ENCODE measurements at places on chromosomes 1 and 21. TPM values are rescaled to one million over a fixed set of nuclear protein-coding genes. Genes with fewer than 3 reads are reported as not detected.

Gene MATN1
- 0.11 TPM for polyA plus RNA-seq

Gene IL19
- not detected for polyA plus RNA-seq

Gene PAQR7
- 12.9 TPM for polyA plus RNA-seq

Gene PLA2G4A
- polyA plus RNA-seq = 1.5 TPM

DNA sequence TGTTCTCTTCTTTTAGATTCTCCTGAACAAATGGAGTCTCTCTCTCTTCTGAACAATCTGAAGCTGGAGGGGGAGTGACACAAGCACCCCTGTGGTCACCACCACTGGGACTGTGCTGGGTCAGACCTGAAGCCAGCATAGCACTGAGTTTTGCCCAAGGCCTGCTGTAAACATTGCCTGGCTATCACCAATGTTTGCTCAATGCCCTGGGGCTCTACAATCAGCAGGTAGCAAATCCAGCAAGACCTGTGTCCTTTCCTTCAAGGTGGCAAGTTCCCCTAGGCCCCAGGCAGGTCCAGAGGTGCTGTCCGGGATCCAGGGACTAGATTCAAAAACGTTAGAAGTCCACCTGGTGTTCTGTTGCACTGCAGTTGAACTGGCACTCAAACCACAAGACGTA, 282.8 kb upstream of the PROX1 start:
- no peak for DNase-seq
- no peaks in the 10 kb centered on the region for H3K4me1 ChIP-seq
- no peak overlapping the region for H3K4me3 ChIP-seq
- H3K36me3 ChIP-seq = no peaks in the 10 kb centered on the region

DNA sequence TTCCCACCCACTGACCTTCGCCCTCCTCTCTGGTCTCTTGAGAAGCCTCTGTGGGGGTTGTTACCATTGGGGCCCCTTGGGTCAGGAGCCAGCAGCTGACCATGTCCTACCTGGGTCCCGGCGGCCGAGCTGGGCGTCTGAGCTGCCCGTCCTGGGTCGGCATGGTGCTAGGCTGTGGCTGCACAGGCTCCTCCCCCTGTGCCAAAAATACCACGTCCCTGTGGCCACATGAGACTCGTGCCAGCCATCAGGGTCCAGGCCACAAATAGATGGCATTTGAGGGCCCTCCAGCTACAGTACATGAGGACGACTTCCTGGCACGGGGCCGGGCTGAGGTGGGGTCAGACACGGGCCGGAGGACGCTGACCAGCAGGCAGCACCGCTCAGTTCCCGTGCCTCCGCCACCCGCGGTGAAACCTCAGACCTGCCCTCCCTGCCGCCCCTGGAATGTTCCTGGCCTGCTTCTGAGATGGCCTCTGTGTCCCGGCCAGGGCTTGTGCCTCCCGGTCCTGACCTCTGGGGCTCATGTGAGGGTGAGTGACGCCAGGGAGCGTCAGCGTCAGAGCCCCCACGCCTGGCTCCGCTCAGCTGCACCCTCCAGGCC, at the start of gene PERM1:
Gene PERM1, minus strand, starts transcription at position 139 of the 604 bp plus-strand sequence. CDS start 1,064 bp downstream, outside the sequence.
- no peaks in the 10 kb centered on the region for H3K36me3 ChIP-seq
- no peak within 1 kb of the TSS for H3K4me3 ChIP-seq
- no peak for DNase-seq
- H3K4me1 ChIP-seq = no peaks in the 10 kb centered on the region
- peaks cover 14% of the 10 kb centered on the region for H3K27me3 ChIP-seq

- no peaks in the 10 kb centered on the region for H3K36me3 ChIP-seq
- H3K4me3 ChIP-seq = no peak overlapping the region
- peak; percentile 56 for DNase-seq
- H3K27ac ChIP-seq = no peak overlapping the region
Observed at GRCh38 chr1:153527023-153527682, 8.6 kb downstream of the S100A6 start.

GRCh38 chr1:201883786-201884185, 4.9 kb upstream of the SHISA4 start:
- peak; percentile 87 for DNase-seq
- no peaks in the 10 kb centered on the region for H3K36me3 ChIP-seq
- no peaks in the 10 kb centered on the region for H3K27me3 ChIP-seq
- peaks cover 32% of the 10 kb centered on the region for H3K4me1 ChIP-seq
- no peak overlapping the region for H3K4me3 ChIP-seq

DNA sequence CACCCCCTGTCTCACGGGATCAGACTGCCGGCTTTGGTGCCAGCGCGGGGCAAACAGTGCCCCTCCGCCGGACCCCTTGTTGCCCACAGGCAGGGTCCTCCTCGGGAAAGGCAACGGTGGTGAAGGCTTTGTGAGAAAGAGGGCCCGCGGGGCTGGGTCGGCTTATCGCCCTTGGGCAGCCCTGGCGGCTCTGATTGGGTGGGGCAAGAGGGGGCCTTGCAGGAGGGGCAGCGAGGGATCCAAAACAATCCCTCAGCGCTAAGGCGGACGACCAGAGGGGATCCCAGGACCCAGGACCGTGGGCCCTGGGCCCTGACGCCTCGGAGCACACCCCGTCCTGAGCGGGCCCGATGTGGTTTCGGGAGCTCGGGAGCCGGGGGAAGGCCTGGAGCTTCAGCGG, 3.9 kb upstream of the ZNF678 start:
- H3K4me3 ChIP-seq = no peak overlapping the region
- no peaks in the 10 kb centered on the region for H3K36me3 ChIP-seq
- peaks cover 32% of the 10 kb centered on the region for H3K27me3 ChIP-seq
- H3K4me1 ChIP-seq = no peaks in the 10 kb centered on the region
- no peak overlapping the region for H3K27ac ChIP-seq
- no peak for DNase-seq

DNA sequence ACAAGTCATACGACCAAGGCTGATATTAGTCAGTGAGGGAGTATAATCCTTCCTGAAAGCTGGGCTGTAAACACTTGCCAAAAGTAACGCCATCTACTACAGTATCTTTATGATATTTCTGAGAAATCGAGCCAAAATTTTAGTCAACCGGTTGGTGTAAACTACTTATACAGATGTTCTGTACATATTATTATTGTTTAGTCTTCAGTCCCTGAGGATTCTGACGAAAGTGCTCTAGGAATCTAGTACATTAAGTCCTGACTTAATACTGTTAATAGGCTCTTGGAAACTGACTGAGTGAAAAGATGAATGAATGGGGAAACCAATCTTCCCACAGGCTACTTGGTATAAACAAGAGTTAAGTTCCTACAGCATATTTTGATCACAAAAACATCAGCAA, 274.3 kb downstream of the USP25 start:
- DNase-seq = no peak
- no peaks in the 10 kb centered on the region for H3K27me3 ChIP-seq
- H3K4me3 ChIP-seq = no peak overlapping the region

GRCh38 chr1:109466125-109466451, 258 bp upstream of the SYPL2 start:
- peaks cover 70% of the 10 kb centered on the region for H3K27me3 ChIP-seq
- DNase-seq = peak; percentile 33
- no peak overlapping the region for H3K27ac ChIP-seq
- H3K4me1 ChIP-seq = no peaks in the 10 kb centered on the region

DNA sequence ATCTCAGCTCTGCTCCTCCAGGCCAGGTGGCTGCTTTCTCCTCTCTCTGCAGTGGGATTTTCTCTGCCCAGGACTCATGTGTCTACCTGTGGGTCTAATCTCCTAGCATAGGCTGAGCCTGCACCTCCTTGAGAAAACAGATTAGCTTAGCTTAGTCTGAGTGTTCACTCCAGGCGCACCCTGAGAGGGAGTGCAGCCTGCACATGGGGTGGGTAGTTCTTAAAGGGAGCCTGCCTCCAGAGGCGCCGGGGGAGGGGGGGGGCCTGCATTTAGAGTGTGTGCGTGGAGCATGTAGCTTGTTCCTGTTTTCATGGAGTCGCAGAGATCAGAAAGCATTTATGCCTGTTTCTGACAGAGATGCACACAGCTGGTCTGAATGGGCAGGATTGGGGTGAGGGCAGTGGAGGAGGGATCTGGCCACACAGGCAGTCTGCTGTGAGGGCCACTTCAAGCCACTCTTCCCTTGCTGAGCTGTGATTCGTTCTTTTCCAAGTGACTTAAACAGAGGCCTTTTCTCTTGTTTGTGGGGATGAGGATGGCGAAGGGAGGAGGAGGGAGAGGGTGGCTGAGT, 45.2 kb downstream of the GALNT2 start:
- DNase-seq = no peak
- H3K27ac ChIP-seq = no peak overlapping the region
- no peaks in the 10 kb centered on the region for H3K36me3 ChIP-seq
- peaks cover 26% of the 10 kb centered on the region for H3K4me1 ChIP-seq

DNA sequence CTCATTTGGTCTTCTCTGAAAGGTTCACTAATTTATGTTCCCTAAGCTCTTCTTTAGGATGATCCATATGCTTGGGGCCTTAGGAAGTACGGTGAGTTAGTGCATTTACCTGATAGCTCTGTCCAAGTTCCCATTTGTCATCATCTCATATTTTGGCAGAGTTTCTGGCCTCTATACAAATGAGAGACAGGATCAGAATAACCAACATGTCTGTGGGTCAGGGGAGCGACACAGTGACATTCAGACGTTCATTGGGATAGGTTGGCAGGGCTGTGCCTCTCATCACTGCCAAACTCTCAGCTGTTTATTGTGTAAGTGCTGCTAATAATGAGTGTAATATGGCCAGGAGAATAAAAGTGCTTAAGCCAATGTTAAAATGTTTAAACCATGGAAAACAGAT, 561.1 kb upstream of the ZRANB2 start:
- DNase-seq = no peak
- H3K4me1 ChIP-seq = 0 out of 2 replicates have a peak, but pooled peaks cover 6% of the 10 kb centered on the region
- H3K27me3 ChIP-seq = no peaks in the 10 kb centered on the region
- H3K27ac ChIP-seq = no peak overlapping the region

DNA sequence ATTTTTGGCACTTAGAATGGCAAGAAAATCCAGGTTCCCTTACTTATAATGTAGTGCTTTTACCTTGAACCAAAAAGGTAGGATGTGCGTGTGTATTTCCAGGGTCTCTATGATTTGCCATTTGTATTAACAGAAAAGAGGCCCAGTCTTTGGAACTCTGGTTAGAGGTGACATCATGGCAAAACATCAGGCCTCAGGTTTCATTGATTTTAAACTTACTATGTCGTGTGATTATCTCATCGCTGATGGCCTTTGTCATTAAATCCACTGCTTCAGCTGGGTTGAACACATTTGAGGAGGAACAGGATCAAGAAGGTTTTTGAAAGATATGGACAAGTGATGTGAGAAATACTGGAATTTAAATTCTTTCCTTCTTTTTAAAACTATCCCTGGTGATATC, 95.2 kb downstream of the PBX1 start:
- no peak for DNase-seq
- H3K4me1 ChIP-seq = peaks cover 16% of the 10 kb centered on the region
- no peak overlapping the region for H3K4me3 ChIP-seq
- H3K36me3 ChIP-seq = no peaks in the 10 kb centered on the region
- H3K27me3 ChIP-seq = no peaks in the 10 kb centered on the region
- H3K27ac ChIP-seq = no peak overlapping the region
